ENCODE measurements at places on chromosomes 4 and X.

DNA sequence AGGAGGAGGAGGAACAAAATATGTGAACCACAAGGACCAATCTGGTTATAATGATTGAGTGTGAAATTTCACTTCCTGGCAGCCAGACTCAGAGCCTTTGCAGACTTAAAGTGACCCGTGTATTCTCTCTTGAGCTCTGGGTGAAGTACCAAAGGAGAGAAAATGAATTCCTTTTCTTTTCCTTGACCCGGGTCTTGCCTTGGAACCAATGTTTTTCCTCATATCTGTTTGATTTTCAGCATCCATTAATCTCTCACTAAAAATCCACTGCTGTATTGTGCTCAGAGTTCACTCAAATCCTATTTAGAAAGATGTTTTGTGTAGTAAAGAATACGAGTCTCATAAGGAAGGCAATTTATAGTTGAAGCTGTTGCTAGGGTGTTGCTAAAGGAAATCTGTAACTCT, 78.3 kb upstream of the C1QTNF7 start:
- peak; percentile 42 for DNase-seq

GRCh38 chr4:15043226-15043625, 40.9 kb downstream of the CPEB2 start:
- DNase-seq = no peak

DNA sequence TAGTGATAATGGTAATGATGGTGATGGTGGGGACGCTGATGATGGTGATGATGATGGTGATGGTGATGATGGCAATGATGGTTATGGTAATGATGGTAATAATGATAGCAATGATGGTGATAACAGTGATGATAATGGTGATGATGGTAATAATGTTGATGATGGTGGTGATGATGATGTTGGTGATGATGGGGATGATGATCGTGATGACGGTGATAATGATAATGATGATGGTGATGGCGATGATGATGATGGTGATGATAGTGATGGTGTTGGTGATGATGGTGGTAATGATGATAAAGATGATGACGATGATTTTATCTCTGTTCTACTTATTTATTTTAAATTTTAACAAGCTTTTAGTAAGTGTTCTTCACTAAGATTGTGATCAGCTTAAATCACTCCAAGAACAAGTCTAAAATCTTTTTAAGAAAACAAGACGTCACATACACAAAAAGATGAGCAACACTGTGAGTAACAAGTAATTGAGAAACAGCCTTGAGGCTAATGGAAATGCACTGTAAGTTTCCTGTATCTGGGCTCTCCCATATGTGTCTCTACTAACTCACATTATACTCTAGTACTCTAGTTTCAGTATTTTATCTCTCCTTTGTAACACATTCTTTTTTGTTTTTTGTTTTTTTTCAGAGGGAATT, 480.2 kb upstream of the PRKX start:
- no peak for DNase-seq

GRCh38 chr4:95531141-95531540, 17.6 kb downstream of the UNC5C start:
- no peak for DNase-seq

- no peak for DNase-seq
These were observed 85.4 kb downstream of the PDE5A start for GRCh38 chr4:119543187-119543586.

DNA sequence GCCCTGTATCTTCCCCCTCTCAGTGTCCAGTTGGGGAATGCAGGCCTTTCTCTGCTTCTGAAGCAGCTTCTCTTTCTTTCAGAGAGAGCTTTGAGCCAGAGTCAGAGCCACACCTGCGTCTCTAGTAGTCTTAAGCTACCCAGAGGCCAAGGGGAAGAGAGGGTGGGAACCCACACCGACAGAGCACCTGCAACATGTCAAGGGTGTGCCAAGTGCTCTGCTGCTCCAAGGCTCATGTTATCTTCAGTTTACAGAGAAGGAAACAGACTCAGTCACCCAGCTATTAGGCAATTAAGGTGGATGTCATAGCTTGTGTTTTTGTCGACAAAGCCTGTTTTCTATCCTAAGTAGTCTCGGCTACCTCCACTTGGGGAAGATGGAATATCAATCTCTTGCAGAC, 22.7 kb upstream of the RNF212 start:
- DNase-seq = no peak

GRCh38 chr4:38030023-38030422, 69.8 kb downstream of the PTTG2 start:
- DNase-seq = peak; percentile 63

DNA sequence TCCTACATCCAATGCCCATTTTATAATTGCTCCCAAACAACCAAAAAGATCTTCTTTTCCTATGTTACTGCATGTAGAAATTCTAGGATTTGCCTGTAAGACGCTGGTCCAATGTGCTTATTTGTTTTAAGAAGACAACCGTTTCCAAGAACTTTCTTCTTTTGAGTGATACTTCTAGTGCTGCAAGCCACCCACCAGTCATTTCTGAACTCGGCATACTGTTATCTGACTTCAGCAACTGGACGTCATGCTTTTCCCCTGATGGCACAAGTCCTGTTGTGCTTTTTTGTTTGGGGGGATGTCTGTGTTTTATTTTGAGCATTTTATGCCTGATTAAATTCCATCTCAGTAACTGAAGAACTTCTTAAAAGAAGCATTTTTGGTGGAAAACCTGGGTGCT, 16.0 kb upstream of the RAP1GDS1 start:
- no peak for DNase-seq

Measured in fibroblast of skin of right quadriceps (primary cell).